ENCODE measurements at places on chromosomes 7 and 10. TPM values are rescaled to one million over a fixed set of nuclear protein-coding genes. Genes with fewer than 3 reads are reported as not detected.

CASP7 gene
- 32.9 TPM for total RNA-seq

GRCh38 chr7:15757041-15758000 is 70.8 kb upstream of the MEOX2 start:
- DNase-seq, result no peak

- no peak for DNase-seq
Measured at GRCh38 chr10:61992059-61992460, 90.6 kb downstream of the ARID5B start.

- no peak for DNase-seq
Measured at GRCh38 chr10:118035354-118036005, 11.3 kb downstream of the RAB11FIP2 start.

GRCh38 chr7:118245267-118246040 is 20.9 kb downstream of the ANKRD7 start:
- no peak for DNase-seq

C7orf33 gene
- total RNA-seq, result not detected

DNA sequence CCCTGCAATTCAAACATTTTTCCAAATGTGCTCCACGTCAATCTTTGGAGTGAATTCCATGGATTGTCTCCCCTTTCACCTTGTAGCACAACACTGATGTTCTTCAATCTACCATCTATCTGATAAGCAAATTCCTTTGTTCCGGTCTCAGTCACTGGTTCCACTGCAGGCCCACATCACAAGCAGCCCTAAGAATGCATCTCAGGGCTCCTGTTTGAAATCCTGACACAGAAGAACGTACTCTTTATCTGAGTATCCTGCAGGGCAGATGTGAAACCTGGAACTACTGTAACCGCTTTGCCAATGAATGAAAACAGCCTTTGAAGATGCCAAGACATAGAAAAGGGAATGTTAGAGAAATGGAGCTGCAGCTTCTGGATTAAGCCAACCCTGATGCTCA is 62.9 kb upstream of the FAM133B start:
- DNase-seq, result no peak

FAM25G gene
- 40.4 TPM for total RNA-seq

GRCh38 chr7:93890041-93890463 is 501 bp downstream of the TFPI2 start:
- DNase-seq, result peak; percentile 63

DNA sequence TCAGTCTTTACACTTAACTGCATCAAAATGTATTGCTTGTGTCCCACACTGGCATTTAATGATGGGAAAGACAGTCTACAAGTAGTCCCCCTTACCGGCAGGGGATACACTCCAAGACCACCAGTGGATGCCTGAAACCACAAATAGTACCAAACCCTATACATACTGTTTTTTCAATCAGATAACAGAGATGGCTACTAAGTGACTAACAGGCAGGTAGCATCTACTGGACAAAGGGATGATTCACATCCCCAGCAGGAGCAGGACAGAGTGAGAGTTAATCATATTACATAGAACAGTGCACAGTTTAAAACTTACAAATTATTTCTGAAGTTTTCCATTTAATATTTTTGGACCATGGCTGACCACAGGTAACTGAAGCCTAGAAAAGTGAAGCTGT is 13.2 kb downstream of the TMEM243 start:
- no peak for DNase-seq

DNA sequence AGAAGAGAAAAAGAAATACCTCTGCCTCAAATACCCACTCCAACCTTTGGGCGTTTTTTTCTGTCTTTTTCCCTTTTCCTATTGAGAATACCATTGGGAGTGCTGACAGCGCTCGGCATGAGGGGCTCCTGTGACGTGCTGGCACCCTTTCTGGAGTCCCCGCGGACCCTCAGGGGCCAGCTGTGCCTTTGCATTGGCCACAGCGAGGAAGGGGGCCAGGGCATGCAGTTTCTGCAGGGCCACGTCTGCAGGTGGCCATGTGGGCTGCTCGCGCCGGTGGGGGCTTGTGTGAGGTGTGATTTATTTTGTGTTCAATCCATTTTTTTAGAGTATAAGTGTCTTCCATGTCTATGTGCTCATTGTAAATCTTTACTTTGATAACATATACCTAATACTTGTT is 57.4 kb downstream of the INPP5A start:
- DNase-seq, result no peak

GRCh38 chr10:112701211-112701877 is 248.7 kb upstream of the TCF7L2 start:
- DNase-seq, result no peak

Measured in suprapubic skin (tissue), 4 donors.